Central memory CD4-positive, alpha-beta T cell (primary cell): ENCODE measurements at places on chromosomes 3 and 15.
A peak's percentile ranks its signal among the peaks of the same experiment; 100 is the strongest.

- DNase-seq: no peak
Measured at GRCh38 chr3:183529717-183530116, 25.8 kb downstream of the KLHL6 start.

- peak; percentile 72 for DNase-seq
Measured at GRCh38 chr3:46946856-46947545, 29.5 kb downstream of the CCDC12 start.

- DNase-seq: no peak
Measured at GRCh38 chr15:92142242-92143232, 251.1 kb upstream of the ST8SIA2 start.

GRCh38 chr3:188854772-188855149 is 317.0 kb upstream of the TPRG1 start:
- no peak for DNase-seq

DNA sequence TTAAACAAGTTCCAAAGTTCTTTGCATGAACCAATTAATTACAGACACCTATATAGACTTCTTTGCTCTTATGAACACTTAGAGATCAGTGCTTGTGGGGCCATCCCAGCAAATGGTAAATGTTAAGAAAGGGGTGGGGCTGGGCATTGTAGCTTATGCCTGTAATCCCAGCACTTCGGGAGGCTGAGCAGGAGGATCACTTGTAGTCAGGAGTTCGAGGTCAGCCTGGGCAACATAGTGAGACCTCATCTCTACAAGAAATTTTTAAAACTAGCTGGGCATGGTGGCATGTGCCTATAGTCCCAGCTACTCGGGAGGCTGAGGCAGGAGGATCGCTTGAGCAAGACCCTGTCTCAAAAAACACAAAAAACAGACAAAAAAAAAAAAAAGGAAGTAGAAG is 19.4 kb upstream of the STARD5 start:
- DNase-seq: no peak

DNA sequence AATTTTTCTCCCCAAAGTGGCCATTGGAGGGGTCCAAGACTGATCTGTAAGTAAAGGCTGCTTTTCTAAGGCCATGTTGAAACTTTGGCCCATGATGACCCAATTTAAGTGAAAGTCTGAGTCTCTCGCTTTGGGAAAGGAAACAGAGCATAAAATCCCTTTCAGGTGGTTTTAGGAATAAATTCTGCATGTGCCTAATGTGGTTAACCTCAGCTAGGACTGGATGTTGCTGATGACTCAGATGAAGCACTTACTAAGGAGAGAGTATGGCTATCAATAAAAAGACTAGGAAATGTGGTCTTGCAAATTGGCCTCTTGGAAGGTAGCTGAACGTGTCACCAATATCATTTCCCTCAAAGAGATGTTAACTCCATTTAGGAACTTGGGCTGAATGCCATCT is 458.5 kb downstream of the AGBL1 start:
- no peak for DNase-seq

GRCh38 chr3:125383744-125384143 is 8.6 kb upstream of the ZNF148 start:
- no peak for DNase-seq

DNA sequence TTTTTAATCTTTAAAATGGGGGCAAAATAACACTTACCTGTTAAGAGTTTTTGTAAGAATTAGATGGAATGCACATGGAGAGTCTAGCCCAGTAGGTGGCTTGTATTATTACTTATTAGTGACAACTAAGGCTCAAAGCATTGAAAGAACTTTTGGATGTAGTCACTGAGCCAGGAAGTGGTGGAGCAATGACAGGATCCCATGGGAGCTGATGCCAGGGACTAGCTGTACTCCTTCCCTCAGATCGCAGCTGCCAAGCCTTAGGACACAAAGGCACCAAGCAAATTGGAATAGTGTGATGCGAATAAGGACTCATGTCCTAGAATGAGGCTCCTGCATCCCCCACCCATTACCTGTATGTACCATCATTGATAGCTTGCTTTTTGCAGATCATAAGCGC is 370.4 kb upstream of the RGMA start:
- no peak for DNase-seq

- DNase-seq: no peak
Measured at GRCh38 chr3:43867436-43868072, 176.8 kb downstream of the ABHD5 start.

- DNase-seq: no peak
Measured at GRCh38 chr3:55178336-55178735, 250.5 kb upstream of the LRTM1 start.

DNA sequence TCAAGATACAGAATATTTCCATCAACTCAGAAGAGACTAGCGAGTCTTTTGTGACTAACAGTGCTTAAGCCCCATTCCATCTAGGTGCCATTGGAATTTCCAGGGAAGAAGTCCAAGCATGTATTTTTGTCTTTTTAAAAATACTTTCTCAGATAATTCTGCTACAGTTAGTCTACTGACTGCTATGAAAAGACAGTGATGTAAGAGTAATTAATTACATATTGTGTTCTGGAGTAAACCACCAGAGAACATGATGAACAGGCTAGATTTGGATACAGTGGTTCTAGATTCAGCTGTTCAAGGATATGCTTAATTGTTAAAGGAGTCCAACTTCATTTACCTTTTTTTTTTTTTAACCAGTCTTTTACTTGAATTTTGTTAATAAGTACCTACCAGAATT is 34.8 kb upstream of the PAK6 start:
- no peak for DNase-seq

- DNase-seq: no peak
Measured at GRCh38 chr3:50630394-50630793, 13.4 kb downstream of the MAPKAPK3 start.

DNA sequence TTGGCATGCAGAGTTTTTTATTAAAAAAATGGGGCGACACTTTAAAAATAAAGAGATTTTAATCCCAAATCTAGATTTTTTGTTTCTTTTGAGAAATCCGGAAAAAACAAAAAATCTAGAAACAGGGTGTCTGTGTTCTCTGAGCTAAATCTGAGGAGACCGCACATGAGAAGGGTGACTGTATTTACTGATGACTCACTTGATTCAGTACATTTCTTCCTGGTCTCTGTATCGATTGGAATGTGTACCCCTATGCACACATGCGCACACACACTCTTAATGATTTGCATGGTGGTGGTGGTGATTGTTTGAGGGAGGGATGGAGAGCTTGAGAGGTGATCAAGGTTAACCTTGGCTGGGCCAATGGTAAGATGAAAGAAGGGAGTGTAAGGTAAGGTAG is 443.1 kb upstream of the THRB start:
- no peak for DNase-seq
